ENCODE measurements at places on chromosomes 13 and 19.

- peak; percentile 49 for DNase-seq
These were observed 6.0 kb downstream of the STK24 start for GRCh38 chr13:98570929-98571372.

GRCh38 chr13:24348385-24348784 lies 39.0 kb downstream of the C1QTNF9 start:
- DNase-seq, result no peak

- no peak for DNase-seq
These were observed 111.7 kb downstream of the MIPEP start for GRCh38 chr13:23777575-23777870.

DNA sequence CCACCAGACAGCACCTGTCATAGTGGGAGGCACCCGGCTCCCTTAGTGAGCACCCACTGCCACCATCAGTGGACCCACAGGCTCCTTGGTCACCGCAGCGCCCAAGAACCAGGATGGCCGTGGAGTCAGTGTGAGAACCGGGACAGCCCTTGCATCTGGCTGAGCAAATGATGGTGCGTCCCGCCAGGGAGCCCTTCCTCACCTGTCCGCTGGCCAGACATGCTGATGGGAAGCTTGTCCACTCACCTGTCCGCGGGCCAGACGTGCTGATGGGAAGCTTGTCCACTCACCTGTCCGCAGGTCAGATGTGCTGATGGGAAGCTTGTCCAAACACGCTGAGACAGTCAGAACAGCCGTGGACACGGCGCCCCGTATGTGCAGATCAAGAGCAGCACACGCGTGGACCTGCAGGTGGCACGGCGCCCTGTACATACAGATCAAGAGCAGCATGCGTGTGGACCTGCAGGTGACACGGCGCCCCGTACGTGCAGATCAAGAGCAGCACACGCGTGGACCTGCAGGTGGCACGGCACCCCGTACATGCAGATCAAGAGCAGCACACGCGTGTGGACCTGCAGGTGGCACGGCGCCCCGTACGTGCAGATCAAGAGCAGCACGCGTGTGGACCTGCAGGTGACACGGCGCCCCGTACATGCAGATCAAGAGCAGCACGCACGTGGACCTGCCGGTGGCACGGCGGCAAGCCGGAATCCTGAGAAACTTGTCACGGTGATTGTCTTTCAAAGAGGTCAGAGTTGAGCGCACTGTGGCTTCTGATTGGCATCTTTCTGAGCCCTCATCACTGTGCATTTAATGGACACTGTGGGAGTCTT lies 40.7 kb upstream of the DCUN1D2 start:
- no peak for DNase-seq

GRCh38 chr13:49908637-49909036 lies 27.5 kb downstream of the SPRYD7 start:
- no peak for DNase-seq

DNA sequence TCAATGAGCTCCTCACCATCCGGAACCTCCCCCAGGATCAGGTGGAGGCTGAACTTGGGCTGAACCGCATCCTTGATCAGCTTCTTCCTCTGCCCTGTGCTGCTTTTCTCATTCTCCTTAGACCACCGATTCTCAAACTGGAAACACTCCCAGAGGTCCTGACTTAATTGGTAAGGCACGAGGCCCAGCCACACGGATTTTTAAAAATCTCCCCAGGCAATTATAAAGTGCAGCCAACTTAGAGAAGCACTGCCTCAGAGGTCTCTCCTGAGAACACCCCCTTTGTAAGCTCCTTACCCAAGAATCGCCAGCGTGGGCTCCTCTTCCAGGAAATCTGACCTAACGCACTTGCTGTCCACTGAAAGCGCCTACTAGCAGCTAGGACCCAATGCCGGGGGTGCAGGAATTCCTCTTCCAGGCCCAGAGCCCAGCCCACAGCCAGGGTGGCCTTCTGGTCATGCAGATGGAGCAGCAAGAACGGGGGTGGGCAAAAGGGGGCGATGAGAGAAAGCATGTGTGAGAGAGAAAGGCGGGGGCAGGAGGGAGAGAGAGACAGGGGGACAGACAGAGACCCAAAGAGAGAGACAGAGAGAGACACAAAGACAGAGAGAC lies 66.9 kb upstream of the CACNA1A start:
- DNase-seq, result no peak

DNA sequence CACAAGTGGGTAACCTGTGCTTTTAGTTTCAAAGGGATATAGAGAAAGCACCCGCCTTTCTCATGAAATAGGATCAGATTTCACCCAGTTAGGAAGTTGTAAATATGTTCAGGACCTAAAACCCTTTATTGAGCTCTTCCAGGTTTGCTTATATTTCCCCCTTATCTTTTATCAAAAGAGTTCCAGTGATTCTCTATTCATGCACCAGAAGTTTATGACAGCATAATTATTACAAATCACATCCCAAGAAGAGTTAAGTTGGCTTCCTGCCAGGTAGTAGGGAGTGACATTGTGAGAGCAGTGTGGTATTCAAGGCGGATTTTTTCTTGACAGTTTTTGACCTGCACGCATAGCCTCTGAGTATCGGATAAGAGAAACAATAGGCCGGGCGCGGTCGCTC lies 190.3 kb downstream of the STK24 start:
- no peak for DNase-seq

- DNase-seq, result no peak
These were observed 318.3 kb downstream of the IRS2 start for GRCh38 chr13:109468123-109468522.
